ENCODE measurements at places on chromosomes 2 and 18. TPM values are rescaled to one million over a fixed set of nuclear protein-coding genes. Genes with fewer than 3 reads are reported as not detected.

PRSS56 gene
- not detected for total RNA-seq

ARHGAP25 gene
- 79.6 TPM for total RNA-seq

SCN7A gene
- total RNA-seq = not detected

KCNG2 gene
- not detected for total RNA-seq

MAP3K19 gene
- total RNA-seq = not detected

MYCN gene
- total RNA-seq = 0.20 TPM

GPAT2 gene
- 5.5 TPM for total RNA-seq

TCF23 gene
- total RNA-seq = not detected

TUBA4B gene
- not detected for total RNA-seq

MYO5B gene
- not detected for total RNA-seq

COL6A3 gene
- total RNA-seq = 0.43 TPM

FLACC1 gene
- total RNA-seq = 4.9 TPM

C18orf54 gene
- 8.1 TPM for total RNA-seq

INHA gene
- not detected for total RNA-seq

ALPI gene
- not detected for total RNA-seq

FKBP1B gene
- 0.58 TPM for total RNA-seq

DSC1 gene
- 0.63 TPM for total RNA-seq

DGKD gene
- total RNA-seq = 144 TPM

IL37 gene
- total RNA-seq = not detected

UGT1A3 gene
- not detected for total RNA-seq

GATA6 gene
- total RNA-seq = not detected

CCDC148 gene
- total RNA-seq = not detected

HOXD10 gene
- total RNA-seq = not detected

C2orf72 gene
- total RNA-seq = 0.35 TPM

CDK15 gene
- total RNA-seq = not detected

MXD1 gene
- total RNA-seq = 22.5 TPM

MOCOS gene
- total RNA-seq = 0.18 TPM

CYBRD1 gene
- 0.15 TPM for total RNA-seq

FAM237A gene
- not detected for total RNA-seq

LRRC30 gene
- total RNA-seq = not detected

LINC00305 gene
- total RNA-seq = not detected

FEV gene
- total RNA-seq = not detected

ABCG8 gene
- not detected for total RNA-seq

CYP26B1 gene
- not detected for total RNA-seq

EFR3B gene
- total RNA-seq = not detected

NEB gene
- total RNA-seq = 0.58 TPM

PPP4R1 gene
- total RNA-seq = 56.0 TPM

OBSL1 gene
- not detected for total RNA-seq

PTPRN gene
- total RNA-seq = not detected

COLEC11 gene
- 0.34 TPM for total RNA-seq

FTCDNL1 gene
- total RNA-seq = 2.4 TPM

SRD5A2 gene
- total RNA-seq = not detected

G6PC2 gene
- total RNA-seq = not detected

MFSD6 gene
- 40.3 TPM for total RNA-seq

RAD51AP2 gene
- not detected for total RNA-seq

ADD2 gene
- 18.8 TPM for total RNA-seq

GKN2 gene
- total RNA-seq = not detected

SIX2 gene
- not detected for total RNA-seq

LIMS4 gene
- total RNA-seq = 1.6 TPM

ZNF804A gene
- total RNA-seq = not detected

MEIS1 gene
- total RNA-seq = not detected

RETSAT gene
- total RNA-seq = 24.4 TPM

RNF181 gene
- 83.6 TPM for total RNA-seq

GPBAR1 gene
- 0.82 TPM for total RNA-seq

RPE gene
- 40.9 TPM for total RNA-seq

CRYGD gene
- not detected for total RNA-seq
